Ascending aorta (tissue), 2 donors: ENCODE measurements at places on chromosomes 1 and 21.

GRCh38 chr1:59738591-59739015 lies 76.1 kb upstream of the HOOK1 start:
- DNase-seq = no peak
- H3K27me3 ChIP-seq = no peaks in the 10 kb centered on the region
- no peaks in the 10 kb centered on the region for H3K36me3 ChIP-seq
- peaks cover 2% of the 10 kb centered on the region for H3K4me1 ChIP-seq
- no peak overlapping the region for H3K4me3 ChIP-seq

DNA sequence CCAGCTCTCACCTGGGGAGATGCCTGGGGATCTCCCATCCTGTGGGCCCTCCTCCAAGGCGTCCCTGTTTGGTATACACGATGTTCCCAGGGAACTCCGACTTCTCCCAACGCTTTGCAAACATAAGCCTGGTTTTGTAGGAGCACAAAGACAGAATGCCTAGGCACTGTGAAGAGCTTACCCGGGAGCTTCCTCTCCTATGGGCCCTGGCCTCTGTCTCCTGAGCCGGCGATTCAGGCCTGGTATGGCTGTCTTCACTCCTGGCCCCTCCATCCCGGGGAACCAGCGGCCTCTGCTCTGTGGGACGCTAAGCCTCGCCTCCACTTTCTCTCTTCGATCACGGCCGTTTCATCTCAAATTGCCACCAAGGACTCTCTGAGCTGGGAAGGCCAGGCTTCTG lies 59.6 kb upstream of the ACTRT2 start:
- no peak overlapping the region for H3K4me3 ChIP-seq
- no peaks in the 10 kb centered on the region for H3K27me3 ChIP-seq
- H3K4me1 ChIP-seq = peaks cover 3% of the 10 kb centered on the region
- no peak overlapping the region for H3K27ac ChIP-seq
- H3K36me3 ChIP-seq = no peaks in the 10 kb centered on the region
- no peak for DNase-seq

DNA sequence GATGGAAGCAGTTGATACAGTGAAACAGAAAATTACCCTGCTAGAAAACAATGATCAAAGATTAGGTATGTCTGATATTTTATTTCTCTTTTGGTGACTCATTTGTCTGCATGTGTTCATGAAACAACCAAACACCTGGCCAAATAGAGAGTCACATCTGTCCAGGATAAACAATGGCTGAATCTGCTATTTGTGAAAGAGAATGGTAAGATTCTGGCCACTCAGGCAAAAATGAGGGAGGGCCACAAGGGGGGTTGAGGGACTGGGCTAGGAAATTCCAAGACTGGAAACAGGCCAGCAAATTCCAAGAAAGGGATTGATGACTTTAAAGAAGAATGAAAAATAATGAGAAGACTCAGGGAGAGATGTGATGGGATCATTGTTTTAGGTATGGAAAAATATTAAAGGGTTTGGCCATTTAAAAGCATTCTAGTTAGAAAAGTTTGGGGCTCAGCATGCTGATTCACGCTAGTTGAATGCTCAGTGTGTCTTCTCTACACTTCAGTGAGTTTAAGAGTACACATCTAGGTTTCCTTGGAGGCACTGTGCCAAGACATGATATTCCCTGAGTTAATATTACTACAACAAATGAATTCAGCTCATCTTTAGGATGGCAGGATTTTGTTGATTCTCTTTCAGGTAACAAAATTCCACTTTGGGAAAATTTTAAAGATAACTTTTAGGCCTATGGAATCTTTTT lies 44.9 kb downstream of the TRAF5 start:
- peaks cover 5% of the 10 kb centered on the region for H3K4me1 ChIP-seq
- no peak for DNase-seq
- H3K27ac ChIP-seq = no peak overlapping the region
- no peak overlapping the region for H3K4me3 ChIP-seq
- peaks cover 54% of the 10 kb centered on the region for H3K36me3 ChIP-seq

- H3K4me1 ChIP-seq = peaks cover 3% of the 10 kb centered on the region
- no peak for DNase-seq
- H3K27me3 ChIP-seq = no peaks in the 10 kb centered on the region
- H3K36me3 ChIP-seq = no peaks in the 10 kb centered on the region
- H3K4me3 ChIP-seq = peak overlapping the region; percentile 86
Measured at GRCh38 chr1:65266476-65266875, 42.9 kb upstream of the DNAJC6 start.

DNA sequence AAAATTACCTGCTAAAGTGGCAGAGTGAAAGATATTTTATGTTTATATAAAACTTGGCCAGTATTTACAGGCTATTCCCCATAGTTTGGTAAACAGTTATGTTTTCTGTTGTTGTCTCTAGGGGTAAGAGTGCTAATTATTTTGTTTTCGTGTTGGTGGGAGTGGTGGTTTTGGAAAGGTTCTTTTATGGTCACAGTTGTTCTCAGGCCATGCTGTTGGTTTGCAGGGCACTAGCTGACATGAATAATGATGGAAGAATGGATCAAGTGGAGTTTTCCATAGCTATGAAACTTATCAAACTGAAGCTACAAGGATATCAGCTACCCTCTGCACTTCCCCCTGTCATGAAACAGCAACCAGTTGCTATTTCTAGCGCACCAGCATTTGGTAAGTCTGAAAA lies 92.5 kb downstream of the ITSN1 start:
- H3K27ac ChIP-seq = no peak overlapping the region
- no peaks in the 10 kb centered on the region for H3K27me3 ChIP-seq
- no peak overlapping the region for H3K4me3 ChIP-seq
- no peaks in the 10 kb centered on the region for H3K4me1 ChIP-seq
- H3K36me3 ChIP-seq = peaks cover 13% of the 10 kb centered on the region
- no peak for DNase-seq

GRCh38 chr21:46633566-46633965 lies 1.9 kb upstream of the PRMT2 start:
- no peaks in the 10 kb centered on the region for H3K27me3 ChIP-seq
- H3K4me1 ChIP-seq = no peaks in the 10 kb centered on the region
- H3K36me3 ChIP-seq = no peaks in the 10 kb centered on the region
- no peak overlapping the region for H3K4me3 ChIP-seq
- no peak overlapping the region for H3K27ac ChIP-seq

- H3K36me3 ChIP-seq = peaks cover 4% of the 10 kb centered on the region
- no peak for DNase-seq
- H3K4me1 ChIP-seq = peaks cover 22% of the 10 kb centered on the region
- peak overlapping the region; percentile 96 for H3K27ac ChIP-seq
- peak overlapping the region; percentile 93 for H3K4me3 ChIP-seq
Measured at GRCh38 chr1:65421351-65422025, 1.0 kb downstream of the LEPR start.

- H3K27ac ChIP-seq = peak overlapping the region; percentile 91
- peaks cover 70% of the 10 kb centered on the region for H3K36me3 ChIP-seq
- H3K4me1 ChIP-seq = peaks cover 11% of the 10 kb centered on the region
- H3K27me3 ChIP-seq = no peaks in the 10 kb centered on the region
- DNase-seq = no peak
Measured at GRCh38 chr21:33434770-33435360, 31.7 kb downstream of the IFNGR2 start.

DNA sequence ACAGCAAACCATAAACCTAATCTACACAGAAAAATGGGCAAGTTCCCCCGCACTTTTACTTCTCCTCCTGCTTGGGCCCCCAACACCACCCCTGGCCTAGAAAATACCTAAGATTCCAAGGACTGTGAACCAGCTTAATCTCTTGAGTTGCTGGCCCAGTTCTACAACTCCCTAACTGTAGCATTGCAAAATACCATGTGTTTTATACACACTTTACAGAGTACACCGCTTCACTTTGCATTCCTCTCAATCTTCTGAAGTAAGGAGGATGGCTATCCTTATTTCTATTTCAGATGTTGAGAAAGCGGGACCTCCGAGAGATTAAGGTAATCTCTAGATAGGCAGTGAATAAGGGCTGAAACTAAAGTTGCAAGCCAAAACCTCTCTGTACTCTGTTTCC lies 408.3 kb upstream of the NR5A2 start:
- H3K36me3 ChIP-seq = no peaks in the 10 kb centered on the region
- DNase-seq = no peak
- H3K4me3 ChIP-seq = no peak overlapping the region
- H3K27ac ChIP-seq = no peak overlapping the region

DNA sequence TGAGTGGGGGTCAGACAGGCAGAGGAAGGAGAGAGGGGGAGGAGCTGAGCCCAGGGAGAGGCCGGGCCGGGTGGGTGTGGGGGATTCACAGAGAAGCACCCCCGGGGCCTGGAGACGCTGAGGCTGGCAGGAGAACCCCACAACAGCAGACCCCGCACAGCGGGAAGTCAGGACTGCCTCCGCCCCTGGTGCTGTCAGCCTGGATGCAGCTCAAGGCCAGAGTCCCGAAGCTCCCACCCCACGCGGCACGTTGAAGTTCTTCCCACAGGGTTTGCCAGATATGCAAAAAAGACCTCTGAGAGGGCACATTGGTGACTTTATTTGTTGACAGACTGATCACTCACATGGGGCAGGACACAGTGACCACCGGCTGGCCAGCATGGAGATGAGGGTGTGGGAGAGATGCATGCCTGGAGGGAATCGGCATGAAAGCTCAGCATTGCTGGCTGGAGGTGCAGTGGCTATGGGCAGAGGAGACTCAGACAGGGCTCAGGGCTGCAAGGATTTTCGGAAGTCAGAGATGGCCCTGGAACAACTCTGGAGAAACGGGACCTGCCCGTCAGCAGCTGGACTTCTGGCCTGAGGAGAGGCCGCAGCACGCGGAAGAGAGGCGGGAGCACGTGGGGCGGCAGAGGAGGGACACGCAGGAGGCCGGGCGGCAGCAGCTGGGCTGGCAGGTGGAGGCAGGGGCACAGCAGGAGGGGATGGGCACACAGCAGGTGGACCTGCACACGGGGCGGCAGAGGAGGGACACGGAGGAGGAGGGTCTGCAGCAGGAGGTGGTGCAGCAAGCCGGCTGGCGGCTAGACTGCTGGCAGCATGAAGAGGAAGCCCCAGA lies 885 bp downstream of the KRTAP10-3 start:
- H3K4me3 ChIP-seq = no peak overlapping the region
- no peaks in the 10 kb centered on the region for H3K36me3 ChIP-seq
- H3K27me3 ChIP-seq = no peaks in the 10 kb centered on the region
- H3K4me1 ChIP-seq = no peaks in the 10 kb centered on the region
- DNase-seq = no peak
- no peak overlapping the region for H3K27ac ChIP-seq

DNA sequence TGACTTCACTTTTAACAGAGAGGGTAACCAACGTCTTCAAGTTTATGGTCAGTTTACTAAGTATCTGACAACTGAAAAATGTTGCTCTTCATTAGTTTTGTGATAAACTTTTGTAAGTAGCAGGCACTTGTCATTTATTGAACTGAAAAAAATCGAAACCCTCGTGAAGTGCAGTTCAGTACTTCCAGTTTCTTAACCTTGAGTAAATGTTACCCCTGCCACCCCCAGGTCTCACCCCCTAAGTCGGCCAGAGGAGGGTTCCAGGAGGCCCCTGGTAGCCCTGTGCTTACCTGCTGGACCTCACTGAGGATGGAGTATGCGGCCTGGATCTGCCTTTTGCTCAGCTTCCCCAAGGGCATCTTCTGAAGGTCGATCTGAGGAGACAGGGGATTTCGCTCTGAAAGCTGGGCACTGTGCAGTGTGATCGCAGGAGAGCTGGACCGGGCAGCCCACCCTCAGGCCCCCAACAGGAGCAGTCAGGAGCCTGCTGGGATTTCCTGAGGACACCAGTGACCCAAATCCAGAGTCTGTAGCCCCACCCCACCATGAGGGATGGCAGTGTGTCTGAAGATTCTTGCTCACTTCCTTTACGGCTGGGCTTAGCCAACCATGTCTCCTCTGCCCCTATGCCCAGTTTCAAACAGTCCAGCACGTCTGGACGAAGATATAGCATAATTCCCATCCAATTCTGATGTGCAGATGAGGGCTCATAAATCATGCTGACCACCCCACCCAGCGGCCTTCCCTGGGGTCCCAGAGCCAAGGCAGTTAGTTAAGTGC lies 37.6 kb downstream of the PARP1 start:
- H3K4me3 ChIP-seq = no peak overlapping the region
- no peaks in the 10 kb centered on the region for H3K4me1 ChIP-seq
- no peak overlapping the region for H3K27ac ChIP-seq
- DNase-seq = no peak

- H3K4me1 ChIP-seq = no peaks in the 10 kb centered on the region
- no peaks in the 10 kb centered on the region for H3K36me3 ChIP-seq
- no peak overlapping the region for H3K4me3 ChIP-seq
- H3K27ac ChIP-seq = no peak overlapping the region
- DNase-seq = no peak
Measured at GRCh38 chr1:63739452-63739851, 34.4 kb upstream of the ROR1 start.

- no peaks in the 10 kb centered on the region for H3K36me3 ChIP-seq
- no peak overlapping the region for H3K4me3 ChIP-seq
- no peaks in the 10 kb centered on the region for H3K4me1 ChIP-seq
- no peak overlapping the region for H3K27ac ChIP-seq
- H3K27me3 ChIP-seq = no peaks in the 10 kb centered on the region
Measured at GRCh38 chr1:218823291-218823900, 350.3 kb upstream of the LYPLAL1 start.

DNA sequence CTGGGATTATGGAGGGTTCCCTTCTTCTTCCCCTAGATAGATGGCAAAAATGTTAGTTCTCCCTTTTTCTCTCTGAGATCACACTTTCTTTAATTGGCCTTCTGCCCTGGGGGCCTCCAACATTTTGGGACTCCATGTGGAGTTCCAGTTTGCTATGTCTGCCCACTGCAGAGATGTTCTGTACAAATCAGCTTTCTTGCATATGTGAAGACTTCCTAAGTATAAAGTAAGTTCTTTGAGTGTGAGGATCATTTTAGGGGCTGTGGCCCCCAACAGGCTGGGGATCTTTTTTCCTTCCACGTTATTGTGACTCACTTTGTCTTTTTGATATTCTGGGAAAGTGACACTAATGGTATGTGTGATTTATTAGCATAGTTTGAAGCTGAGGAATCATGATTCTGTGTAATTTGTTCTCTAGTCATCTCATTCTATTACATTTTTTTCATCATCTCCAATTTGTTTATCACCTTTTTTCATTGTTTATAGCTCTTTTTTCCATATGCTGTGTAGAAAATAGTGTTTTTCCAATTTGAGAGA lies 48.2 kb downstream of the HHAT start:
- DNase-seq = no peak
- no peaks in the 10 kb centered on the region for H3K36me3 ChIP-seq
- H3K27me3 ChIP-seq = no peaks in the 10 kb centered on the region
- no peaks in the 10 kb centered on the region for H3K4me1 ChIP-seq
- no peak overlapping the region for H3K4me3 ChIP-seq

- H3K27me3 ChIP-seq = peaks cover 13% of the 10 kb centered on the region
- no peaks in the 10 kb centered on the region for H3K36me3 ChIP-seq
- no peak for DNase-seq
- peak within 1 kb of the TSS; percentile 20 for H3K4me3 ChIP-seq
- H3K4me1 ChIP-seq = peaks cover 3% of the 10 kb centered on the region
Measured at GRCh38 chr1:156860628-156861423, at the start of gene NTRK1. Gene NTRK1, plus strand, starts transcription at chr1:156860865. Its CDS starts 70 bp downstream, at chr1:156860935.

GRCh38 chr1:92461364-92462097 lies 25.2 kb downstream of the GFI1 start:
- no peak for DNase-seq
- no peak overlapping the region for H3K4me3 ChIP-seq
